ENCODE measurements at places on chromosomes 3 and 15.

DNA sequence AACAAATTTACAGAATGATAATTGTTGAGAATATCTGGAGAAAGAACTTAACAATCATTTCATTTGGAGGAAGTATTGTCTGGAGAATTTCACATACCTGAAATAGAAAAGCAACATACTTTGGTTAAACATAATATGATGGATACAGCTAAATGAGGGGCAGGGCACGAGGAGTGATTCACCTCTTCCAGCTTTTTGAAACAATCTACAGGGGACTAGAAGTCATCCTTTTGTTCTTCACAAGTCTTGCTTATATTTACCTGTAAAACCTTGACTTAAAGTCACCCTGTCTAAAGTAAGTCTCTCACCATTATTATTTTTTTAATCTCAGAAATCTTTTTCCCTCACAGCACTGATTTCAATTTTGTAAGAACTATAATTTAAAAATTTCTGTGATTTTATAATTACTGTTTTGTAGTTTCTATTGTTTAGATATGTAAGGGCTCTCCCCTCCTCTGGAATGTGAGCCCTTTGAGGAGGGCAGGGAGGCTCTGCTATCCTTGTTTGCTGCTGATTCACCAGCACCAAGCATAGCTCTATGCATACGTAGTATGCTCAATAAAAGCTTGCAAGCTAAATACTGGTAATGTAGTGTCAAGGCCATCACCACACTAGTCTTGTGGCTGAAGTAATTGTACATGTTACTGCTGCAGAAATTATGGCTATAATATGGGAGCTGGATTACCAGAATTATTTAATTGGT is 193.9 kb upstream of the THRB start:
- no peak for DNase-seq

DNA sequence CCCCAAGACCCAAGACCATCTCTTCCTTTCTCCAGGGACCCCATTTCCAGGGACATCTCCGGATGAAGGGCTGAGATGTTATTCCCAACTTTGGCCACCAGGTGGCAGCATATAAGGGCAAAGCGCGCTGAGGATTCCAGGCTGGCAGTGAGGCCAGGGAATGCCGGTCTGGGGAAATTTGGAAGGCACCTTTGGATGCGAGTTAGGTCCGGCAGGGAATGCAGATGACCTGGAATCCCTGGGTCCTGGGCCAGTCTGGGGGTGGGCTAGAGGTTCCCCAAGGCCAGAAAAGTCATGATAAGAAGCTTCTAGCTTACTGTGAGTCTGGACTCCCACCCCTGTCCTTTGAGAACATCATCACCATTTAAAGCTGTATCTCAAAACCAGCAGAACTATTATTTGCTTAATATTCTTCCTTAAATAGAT is 1.6 kb upstream of the CHST13 start:
- no peak for DNase-seq

GRCh38 chr3:193872265-193872753 is 263.6 kb upstream of the HES1 start:
- peak; percentile 79 for DNase-seq

- DNase-seq: peak; percentile 84
Measured at GRCh38 chr3:52446631-52447511, 2.0 kb upstream of the SEMA3G start.

GRCh38 chr15:91238644-91239425 is 138.8 kb downstream of the SV2B start:
- DNase-seq: no peak

DNA sequence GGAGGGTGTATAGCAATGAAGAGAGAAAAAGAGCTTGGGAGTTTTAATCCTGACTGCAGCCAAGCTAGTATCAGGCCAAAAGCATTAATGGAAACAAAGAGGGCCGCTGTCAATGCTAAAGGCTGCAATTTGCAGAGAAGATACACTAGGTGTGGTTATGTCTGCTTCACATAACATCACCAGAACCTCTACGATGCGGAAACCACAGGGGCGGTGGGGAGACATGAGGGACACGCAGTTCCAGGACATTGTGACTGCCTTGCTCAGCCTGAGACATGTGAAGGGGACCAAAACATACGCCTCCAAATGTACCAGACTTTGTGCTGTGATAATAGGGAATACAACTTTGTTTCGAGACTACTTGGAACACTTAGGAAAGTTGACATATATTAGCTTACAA is 88.4 kb downstream of the APBA2 start:
- DNase-seq: no peak

DNA sequence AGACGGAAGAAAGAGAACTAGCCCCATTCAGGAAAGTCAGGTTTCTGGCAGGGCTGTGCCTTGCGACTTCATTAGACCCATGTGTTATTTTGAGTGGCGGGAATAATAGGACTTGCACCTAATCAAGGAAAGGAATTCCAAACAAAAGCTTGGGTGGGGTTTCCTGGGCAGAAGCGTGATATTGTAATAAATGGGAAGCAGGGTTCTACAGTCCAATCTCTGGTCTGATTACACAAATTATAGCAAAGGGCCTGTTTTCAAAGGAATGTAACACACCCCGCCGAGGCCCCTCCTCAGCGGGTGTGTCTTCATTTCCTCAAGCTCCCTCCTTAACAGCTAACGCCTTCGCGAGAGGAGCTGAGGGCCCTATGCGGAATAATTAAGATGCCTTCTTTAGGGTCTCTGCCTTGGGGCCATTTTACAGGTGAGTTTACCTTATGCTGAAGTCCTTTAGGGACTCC is 396.0 kb upstream of the C2CD4B start:
- DNase-seq: no peak

DNA sequence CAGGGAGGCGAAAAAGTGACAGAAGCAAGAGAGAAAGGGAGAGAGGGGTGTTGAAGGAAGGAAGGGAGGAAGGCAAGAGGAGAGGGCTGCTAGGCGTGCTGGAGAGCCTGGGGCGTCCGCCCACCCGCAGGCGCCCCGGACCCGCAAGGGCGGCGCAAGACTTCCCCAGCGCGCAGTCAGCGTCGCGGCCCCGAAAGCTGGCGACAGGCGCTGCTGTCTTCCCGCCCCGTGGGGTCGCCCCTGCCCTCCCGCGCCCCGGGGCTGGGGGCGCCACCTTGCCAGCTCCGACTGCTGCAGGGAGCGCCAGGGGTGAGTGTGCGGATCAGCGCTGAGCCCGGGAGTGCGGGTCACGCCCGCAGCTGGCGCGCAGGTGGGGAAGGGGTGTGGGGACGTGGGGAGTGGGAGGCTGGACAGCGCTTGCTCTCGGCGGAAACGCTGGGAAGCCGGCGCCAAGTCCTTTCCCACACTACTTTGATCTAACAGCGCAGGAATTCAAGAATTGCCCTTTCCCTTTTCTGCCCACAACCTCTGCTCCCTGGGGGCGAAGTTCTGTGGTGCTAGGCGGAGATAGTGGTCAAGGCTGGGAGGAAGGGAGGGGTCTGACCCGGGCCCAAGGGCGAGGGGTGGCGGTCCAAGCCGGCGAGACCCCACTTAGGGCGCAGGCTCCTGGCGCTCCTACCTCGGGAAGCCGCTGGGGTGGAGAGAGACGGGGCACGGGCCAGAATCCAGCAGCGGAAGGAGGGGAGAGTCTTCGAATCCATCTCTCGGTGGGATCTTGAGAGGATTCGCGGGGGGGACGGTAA is 266.1 kb downstream of the CGGBP1 start:
- no peak for DNase-seq

DNA sequence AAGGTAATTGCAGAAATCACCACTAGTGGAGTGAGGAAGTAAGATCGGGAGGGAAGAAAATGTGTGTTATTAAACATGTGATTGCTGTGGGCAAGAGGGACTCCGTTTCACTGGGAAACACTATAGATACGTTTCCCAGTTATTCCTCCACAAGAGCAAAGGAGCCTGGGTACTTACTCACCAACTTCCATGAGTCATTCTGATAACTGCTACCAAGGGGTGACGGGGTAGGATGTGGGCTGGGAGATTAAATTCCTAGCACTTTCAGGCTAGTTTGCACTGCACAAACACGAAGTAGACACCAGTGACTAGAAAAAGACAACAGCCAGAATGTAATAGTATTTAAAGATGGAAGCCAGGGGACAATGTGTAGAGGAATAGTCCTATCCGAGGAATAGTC is 812.9 kb upstream of the CFAP20DC start:
- DNase-seq: no peak

GRCh38 chr3:16508591-16508995 is 4.9 kb downstream of the RFTN1 start:
- DNase-seq: no peak

DNA sequence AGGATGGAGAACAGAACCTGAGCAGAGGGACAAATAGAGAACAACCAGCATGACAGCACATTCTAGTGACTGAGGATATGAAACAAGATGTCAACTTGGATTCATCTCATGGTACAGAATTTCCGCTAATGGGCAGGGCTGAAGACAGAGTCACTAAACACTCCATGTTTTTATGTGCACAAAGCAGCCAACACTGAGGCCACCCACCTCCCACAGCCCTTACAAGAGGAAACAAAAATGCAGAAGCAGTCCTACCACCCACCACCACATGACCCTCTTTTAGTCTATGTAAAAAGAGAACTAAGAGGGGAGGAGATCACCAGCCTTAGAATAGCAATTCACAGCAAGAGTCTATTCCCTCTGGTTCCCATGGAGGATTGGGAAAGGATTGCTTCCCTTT is 131.4 kb upstream of the UBE2E2 start:
- DNase-seq: no peak

DNA sequence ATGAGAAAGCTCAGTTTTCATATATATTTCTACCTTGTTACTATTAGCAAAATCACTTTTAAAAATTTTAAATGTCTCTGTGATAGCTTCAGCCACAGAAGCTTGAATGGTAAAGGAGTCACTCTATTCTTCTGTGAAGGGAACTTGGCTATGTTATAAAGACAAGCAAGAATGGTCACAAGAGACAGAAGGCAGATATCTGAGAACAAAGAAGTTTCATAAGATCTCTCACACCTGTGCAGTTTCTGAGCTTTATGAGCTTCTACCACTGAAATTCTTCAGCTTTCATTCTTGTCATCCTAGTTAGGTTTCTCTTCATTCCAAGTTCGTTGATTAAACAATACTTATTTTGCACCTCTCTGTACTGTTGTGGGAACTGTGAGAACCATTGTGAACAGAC is 853.4 kb downstream of the IGSF11 start:
- DNase-seq: no peak

DNA sequence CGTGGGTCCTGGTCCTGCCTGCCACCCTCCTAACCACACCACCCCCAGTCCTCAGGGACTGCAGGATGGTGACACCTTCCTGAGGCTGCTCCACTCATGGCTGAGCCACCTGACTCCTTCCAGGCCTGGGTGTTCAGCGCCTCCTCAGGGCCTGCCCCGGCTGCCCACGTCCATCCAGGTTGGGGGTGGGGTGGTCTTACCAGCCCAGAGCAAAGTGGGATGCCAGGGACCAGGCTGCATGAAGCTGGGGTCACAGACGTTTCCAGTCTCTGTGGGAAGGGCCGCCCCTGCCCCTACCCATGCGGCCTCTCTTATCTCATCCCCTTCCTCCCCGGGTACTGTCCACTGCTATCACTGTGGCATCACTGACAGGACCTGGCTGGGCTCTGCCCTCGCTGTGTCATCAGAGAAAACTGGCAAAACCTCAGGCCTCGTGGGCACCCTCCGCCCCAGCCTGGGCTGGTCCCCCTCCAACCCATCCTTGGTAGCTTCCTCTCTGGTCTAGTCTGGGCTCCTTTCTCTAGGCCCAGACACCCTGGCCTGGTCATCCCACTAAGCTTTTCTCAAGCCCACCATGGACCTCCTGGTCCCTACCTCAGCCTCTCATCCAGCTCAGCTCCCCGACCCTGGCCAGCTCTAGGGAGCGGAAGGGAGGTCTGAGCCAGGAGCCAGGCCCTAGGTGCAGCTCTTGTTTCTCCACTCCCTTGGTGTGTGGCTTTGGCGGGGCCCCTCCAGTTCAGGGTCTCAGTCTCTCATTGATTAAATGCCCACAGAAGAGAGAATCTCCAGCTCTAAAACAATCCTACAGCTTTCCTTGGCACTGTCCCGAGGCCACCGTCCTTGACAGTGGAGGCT is 32.9 kb downstream of the WNT7A start:
- no peak for DNase-seq

DNA sequence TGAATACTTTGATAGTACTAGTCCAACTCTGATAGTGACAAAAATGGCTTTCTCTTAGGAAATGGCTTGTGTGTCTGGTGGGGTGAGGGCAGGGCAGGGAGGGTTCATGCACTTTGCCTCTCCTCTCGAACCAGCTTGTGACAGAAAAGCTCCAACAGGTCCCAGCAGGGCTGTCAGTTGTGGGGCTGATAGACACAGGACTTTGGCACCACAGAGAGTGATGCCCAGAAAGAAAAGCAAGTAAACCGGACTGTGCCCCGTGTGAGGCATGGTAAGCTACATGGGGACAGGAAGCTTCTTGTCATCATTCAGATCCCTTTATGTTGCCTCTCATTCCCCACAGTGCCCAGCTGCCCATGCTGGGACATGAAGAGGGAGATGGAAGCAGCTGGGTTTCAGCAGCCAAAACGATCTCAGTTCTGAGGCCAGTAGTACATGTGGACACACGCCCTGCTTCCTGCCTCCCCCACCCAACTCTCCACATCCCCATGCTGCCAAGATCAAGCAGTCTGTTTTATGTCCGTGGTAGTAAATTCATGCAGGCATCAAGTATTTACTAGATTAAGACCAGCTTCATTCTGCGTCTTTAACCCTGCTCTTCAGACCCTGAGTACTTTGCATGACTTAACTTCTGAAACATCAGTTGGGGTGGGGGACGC is 29.7 kb upstream of the LIPC start:
- no peak for DNase-seq

DNA sequence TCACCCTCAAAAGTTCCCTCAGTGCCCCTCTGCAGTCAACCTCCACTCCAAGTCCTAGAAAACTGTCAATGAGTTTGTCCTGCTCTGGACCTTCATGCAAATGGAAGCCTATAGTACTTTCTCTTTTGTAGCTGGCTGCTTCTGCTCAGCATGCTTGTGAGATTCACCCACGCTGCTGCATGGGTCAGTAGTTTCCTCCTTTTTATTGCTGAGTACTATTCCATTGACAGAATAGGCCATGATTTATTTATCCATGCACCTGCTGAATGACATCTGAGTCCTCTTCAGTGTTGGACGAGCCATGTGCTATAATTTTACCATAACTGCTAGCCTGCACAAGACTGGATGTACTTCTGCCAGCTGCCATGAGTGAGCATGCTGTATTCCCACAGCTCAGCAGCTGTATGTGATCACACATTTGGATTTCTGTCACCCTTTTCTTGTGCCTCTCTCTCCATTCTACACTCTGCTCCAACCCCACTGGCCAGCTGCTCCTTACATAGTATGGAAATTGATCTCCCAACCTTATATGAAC is 26.3 kb downstream of the CDCP1 start:
- DNase-seq: no peak

- peak; percentile 9 for DNase-seq
Measured at GRCh38 chr3:56291244-56291680, 177.0 kb downstream of the ERC2 start.

- no peak for DNase-seq
Measured at GRCh38 chr3:107813026-107813425, 277.8 kb downstream of the CD47 start.

GRCh38 chr15:26280281-26280680 is 417.2 kb upstream of the ATP10A start:
- no peak for DNase-seq

GRCh38 chr15:43238671-43239131 is 17.9 kb upstream of the EPB42 start:
- no peak for DNase-seq

- no peak for DNase-seq
Measured at GRCh38 chr3:134009345-134010000, 20.3 kb downstream of the SLCO2A1 start.
